Activated naive CD8-positive, alpha-beta T cell treated with anti-CD3 and anti-CD28 coated beads, Interleukin-2, amount 50 U/mL, for 24 hours (primary cell): ENCODE measurements at places on chromosomes 5 and 9.

DNA sequence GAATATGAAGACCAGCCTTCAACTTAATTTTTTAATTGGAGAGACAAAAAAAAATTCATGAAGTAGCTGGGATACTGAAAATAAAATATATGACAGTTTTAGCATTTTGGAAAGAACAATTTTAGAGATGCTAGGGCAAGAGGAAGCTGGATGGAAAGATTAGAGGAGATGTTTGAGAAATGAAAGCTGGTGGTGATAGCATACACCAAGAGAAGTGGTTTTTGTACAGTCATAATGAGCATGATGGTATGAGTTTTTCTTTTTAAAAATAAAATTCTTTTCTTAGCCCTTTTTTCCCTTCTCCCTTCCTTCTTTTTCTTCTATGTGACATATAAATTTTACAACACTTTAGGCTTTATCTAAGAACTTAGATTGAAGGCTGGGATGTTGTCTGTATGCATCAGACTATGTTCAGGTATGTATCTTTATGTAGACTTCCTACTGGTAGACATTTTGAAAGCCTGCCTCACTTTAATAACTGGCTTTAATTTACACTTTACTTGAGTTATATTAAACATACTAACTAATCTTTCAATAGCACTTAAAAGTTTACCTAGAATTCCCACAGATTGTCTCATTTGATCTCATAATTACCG lies 522.5 kb downstream of the TLE4 start:
- DNase-seq = no peak

- no peak for DNase-seq
These were observed 106.4 kb downstream of the HSD17B3 start for GRCh38 chr9:96195541-96195940.

DNA sequence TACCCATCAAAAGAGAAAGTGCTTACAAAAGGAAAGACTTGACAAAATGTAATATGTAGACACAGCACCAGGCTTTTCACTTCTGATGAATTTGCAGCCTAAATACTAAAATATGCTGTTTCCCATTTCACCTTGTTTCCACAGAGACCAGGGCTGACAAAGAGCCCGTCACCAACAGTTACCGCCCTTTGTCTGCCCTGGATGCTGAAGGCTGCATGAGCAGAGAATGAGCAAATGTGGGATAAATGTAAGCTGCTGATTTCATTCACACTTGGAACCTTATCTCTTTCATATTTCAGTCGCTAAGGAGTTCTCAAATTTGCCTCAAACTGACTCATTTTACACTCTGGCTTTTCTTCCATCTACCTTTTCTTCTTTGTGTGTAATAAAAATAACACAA lies 213.9 kb downstream of the TMEM167A start:
- no peak for DNase-seq

DNA sequence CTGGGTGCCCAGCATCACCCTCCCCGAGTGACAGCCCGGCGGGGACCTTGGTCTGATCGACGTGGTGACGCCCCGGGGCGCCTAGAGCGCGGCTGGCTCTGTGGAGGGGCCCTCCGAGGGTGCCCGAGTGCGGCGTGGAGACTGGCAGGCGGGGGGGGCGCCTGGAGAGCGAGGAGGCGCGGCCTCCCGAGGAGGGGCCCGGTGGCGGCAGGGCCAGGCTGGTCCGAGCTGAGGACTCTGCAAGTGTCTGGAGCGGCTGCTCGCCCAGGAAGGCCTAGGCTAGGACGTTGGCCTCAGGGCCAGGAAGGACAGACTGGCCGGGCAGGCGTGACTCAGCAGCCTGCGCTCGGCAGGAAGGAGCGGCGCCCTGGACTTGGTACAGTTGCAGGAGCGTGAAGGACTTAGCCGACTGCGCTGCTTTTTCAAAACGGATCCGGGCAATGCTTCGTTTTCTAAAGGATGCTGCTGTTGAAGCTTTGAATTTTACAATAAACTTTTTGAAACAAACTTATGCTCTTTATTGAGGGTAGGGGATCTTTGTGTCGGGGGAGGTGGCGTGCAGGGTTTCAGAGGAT lies 1.3 kb downstream of the GADD45G start:
- DNase-seq = peak; percentile 48

GRCh38 chr5:27158171-27158570 lies 119.8 kb upstream of the CDH9 start:
- DNase-seq = no peak

- DNase-seq = no peak
These were observed 321.5 kb downstream of the NFIB start for GRCh38 chr9:13992138-13993088.
